ENCODE measurements at places on chromosomes 7 and 10.
A peak's percentile ranks its signal among the peaks of the same experiment; 100 is the strongest.

- no peak for DNase-seq
These were observed 60.8 kb downstream of the XRCC2 start for GRCh38 chr7:152615031-152615741.

- no peak for DNase-seq
These were observed 437.6 kb upstream of the ZMIZ1 start for GRCh38 chr10:78630944-78631838.

GRCh38 chr10:58963723-58964124 lies 212.7 kb upstream of the PHYHIPL start:
- DNase-seq: peak; percentile 70

- DNase-seq: no peak
These were observed 1.7 kb upstream of the CDH23 start for GRCh38 chr10:71394926-71395562.

DNA sequence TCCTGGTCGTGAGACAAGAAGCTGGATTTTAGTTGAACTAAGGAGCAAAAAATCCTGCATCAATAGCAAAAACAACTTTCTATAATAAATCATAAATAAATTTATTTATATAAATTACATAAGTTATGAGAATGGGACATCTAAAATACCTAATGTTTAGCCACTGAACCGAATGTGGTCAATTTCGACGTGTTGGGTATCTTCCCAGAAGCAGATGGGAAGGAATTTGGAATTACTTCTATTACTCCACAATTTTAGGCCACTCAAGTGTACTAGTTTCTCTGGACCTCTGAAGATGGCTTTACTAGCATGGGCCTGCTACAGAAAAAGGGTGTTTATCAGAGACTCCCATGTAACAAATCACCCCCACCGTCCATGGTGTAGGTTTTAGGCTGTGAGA lies 172.0 kb downstream of the PRPF18 start:
- no peak for DNase-seq

GRCh38 chr7:142168746-142169145 lies 57.2 kb downstream of the MGAM2 start:
- DNase-seq: peak; percentile 9

GRCh38 chr10:6054884-6055283 lies 7.3 kb downstream of the IL2RA start:
- DNase-seq: no peak

DNA sequence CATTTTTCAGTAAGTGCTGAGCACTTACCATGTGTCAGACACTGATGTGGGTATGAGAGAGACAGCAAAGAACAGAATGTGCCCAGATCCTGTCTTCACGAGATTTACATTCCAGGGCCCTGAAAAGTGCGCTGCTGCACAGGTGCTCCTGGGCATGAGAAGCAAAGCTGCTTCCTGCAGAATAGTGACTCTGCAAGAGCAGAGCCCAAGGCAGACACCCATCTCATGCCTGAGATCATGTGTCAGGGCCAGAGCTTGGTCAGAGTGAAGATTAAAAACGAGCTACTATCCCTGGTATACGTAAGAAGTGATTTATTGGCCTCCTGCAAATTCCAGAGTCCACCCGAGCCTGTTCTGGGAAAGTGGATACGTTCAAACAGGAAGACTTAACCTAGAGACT lies 824.4 kb downstream of the GRID1 start:
- peak; percentile 20 for DNase-seq
